Stimulated activated CD4-positive, alpha-beta T cell treated with anti-CD3 and anti-CD28 coated beads, Interleukin-2, amount 100 ng/mL, for 48 hours (primary cell): ENCODE measurements at places on chromosomes 13 and 19.

DNA sequence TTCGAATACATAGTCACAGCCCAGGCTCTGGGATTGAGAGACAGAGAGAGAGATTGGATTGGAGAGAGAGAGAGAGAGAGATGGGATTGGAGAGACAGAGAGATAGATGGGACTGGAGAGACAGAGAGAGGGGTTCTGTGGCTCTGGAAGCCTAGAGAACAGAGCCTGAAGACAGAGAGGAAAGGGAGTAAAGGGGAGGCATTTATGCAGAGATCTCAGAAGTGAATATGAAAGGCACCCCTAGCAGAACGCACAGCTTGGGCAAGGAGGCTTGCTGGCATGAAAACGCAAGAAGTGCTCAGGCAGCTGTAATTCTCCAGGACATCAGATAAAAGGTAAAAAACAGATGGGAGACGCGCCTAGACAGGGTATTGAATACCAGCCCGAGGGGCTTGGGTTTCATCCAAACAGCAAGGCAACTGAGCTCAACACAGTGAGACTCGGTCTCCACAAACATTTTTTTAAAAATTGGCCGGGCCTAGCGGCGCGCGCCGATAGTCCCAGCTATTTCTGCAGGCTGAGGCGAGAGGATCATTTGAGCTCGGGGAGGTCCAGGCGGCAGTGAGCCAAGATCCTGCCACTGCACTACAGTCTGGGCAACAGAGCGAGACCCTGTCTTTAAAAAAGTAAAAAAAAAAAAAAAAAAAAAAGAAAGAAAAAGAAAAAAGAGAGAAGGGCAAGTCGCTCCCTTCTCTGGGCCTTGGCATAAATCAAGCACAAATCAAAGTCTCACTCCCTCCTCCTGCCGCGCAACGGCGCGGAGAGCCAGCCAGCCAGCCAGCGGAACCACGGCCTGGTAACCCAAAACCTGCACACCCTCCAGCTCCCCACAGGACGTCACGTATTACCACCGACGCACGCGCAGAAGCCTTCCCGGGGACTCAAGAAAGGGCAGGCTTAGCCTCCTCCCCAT lies 774 bp upstream of the PPP2R1A start:
- DNase-seq: no peak

DNA sequence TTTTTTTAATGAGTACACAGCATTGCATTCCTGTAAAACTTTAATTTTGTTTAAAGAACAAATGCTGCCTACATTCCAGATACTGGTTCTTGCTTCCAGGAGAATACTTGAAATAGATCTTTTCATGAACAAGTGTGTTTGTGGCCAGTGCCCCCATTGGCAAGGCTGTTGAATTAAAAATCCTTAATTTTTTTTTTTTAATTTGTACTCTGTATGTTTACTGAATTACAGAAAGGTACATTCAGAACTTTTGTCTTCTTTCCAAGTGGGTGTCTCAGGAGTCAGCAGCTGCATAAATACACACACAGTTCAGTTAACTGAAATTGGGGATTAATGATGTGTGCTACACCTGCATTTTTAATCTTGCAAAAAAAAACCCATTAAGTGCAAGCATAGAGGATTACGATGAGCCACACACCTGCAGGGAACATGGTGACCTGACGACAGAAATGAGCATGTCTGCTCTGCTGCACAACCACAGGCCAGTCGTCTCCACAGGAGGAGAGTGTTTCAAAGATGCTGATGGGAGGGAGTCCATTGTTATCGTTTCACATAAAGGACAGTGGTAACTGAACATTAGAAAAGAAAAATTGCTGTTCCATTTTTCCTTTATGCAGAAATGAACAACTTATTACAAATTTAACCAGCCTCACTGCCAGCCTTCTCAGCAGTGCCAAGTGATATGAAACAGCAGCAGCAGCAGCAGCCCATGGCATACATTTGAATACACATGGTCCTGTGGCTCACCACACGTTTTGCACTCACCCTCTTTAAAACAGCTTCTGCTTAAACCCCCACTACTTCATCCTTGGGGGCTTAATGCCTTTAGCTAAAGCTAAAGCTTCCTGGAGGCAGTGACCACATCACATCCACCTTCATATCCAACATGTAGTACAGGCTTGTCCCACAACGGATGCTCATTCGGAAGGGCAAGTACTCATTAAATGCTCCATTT lies 72.3 kb upstream of the RFC3 start:
- DNase-seq: no peak

- DNase-seq: peak; percentile 54
Measured at GRCh38 chr19:39506944-39507714, 7.8 kb upstream of the SELENOV start.

DNA sequence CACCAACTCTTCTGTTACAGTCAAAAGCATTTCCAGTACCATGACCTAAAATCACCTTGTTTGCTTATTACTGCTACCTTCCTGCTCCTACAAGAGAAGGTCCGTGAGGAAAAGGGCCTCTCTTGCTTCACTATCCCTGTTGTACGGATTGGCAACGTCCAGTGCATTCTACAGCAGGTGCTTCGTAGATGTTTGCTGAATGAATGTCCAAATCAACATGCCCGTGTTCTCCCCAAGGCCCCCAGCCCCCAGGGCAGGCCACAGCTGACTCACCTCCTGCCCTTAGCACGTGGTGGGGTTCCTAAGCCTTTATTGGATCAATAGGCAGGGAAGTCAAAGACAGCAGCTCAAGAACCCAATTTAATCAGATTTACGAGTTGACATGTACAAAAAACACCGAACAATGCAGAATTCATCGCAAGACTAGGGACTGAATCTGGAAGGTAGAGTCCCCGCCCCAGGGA lies 5.5 kb upstream of the NAPA start:
- DNase-seq: no peak

- peak; percentile 41 for DNase-seq
Measured at GRCh38 chr19:14072535-14073260, at the start of gene MISP3. TSS of gene MISP3 (plus strand) at chr19:14072786. CDS start at chr19:14073310, 524 bp downstream.

- DNase-seq: no peak
Measured at GRCh38 chr13:21550918-21551317, 53.1 kb downstream of the MICU2 start.

DNA sequence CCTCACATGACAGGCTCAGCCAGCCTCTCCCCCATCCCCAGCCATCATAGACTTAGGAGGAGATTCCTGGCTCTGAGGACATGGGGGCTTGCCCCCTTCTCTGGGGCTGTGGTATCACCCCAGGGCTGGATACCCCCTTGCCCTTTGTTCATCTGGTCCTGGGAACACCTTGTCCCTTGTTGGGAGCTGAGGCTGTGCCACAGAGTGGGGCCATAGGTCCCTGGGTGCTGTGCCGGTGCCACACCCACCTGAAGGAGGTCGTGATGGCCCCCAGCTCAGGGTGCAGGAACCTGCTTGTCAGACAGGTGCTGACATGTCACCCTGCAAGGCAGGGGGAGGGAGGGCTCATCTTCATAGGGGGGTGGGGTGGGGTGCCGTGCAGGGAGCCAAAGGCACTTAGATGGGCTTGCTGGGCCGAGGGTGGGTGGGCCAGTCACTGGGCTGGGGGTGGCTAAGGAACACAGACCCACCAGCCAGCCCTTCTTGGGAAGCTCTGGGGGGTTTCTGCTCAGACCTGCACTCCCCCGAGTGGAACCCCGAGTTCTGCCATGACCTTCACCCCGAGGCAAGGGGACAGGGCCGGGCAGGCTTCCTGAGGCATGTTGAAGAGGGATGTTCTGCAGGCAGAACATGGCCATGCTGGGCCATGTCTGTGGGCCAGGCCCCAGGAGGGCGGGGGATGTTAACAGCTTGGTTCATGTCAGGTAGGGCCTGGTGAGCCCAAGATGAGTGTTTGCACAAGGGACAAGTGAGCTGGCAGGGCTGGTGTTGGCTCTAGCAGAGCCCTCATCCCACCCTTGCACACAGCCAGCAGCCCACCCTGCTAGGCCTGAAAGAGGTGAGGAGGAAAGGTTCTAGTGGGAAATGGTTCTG lies 28.0 kb downstream of the TSSK6 start:
- DNase-seq: no peak

- no peak for DNase-seq
Measured at GRCh38 chr13:73880365-73880764, 253.8 kb downstream of the KLF12 start.

GRCh38 chr19:49988433-49988832 lies 27.5 kb upstream of the SIGLEC11 start:
- no peak for DNase-seq

DNA sequence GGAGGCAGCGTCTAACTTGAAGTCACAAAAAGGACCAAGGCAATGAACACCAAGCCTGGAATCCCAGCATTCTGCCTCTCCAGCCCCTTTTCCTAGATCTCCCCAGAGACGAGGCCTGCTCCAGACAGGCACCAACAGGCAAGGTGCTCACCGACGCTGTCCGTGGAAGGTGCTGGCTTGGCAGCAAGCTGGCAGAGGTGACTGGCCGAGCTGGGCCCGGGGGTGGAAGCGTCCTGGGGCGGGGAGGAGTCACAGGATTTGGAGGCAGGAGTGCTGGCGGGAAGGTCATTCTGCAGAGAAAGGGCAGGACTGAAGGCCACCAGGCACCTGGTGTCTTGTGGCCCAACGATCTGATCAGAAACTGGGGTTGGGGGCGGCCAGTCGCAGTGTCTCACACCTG lies 18.2 kb downstream of the TLE2 start:
- no peak for DNase-seq

- DNase-seq: no peak
Measured at GRCh38 chr19:11254666-11255065, 7.7 kb downstream of the DOCK6 start.

DNA sequence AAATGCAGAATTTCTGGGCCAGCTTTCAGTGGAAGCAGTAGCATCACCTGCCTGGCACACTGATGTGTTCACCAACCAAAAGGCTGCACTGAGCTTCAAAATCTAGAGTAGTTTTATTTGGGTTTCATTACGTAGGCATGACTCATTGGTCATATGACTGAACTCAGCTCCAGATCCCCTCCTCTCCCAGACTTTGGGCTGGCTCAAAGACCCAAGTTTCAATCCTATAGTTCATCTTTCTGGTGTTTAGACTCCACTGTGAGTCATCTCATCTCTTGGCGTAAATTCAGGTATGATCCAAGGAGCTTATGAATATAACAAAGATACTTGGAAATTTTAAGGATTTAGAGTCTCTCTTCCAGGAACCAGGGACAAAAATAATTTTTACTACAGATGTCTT lies 17.7 kb downstream of the ZMYM5 start:
- DNase-seq: no peak

- DNase-seq: no peak
Measured at GRCh38 chr19:15292140-15292539, 40.2 kb downstream of the BRD4 start.
